Naive thymus-derived CD4-positive, alpha-beta T cell (primary cell): ENCODE measurements at places on chromosomes 3 and 15.

DNA sequence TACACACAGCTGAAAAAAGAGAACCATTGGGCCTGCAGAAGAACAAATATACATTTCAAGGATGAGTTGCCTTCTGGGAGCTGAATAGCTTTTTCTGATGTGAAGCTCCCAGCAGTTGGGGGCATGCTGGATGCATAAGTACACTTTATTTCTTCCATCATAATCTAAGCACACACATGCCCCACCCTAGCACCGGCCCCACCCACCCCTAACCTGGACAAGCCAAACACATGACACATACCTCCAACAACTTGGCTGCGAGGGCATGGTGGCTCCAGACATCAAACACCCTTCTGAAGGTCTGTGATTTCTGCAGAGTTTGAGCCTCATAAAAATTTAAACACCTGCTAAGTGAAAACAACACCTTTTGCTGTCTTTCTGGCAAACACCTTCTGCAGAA, 307.2 kb upstream of the TRIM42 start:
- no peaks in the 10 kb centered on the region for H3K36me3 ChIP-seq
- no peak overlapping the region for H3K4me3 ChIP-seq
- H3K27ac ChIP-seq = no peak overlapping the region
- no peaks in the 10 kb centered on the region for H3K27me3 ChIP-seq
- H3K4me1 ChIP-seq = no peaks in the 10 kb centered on the region

DNA sequence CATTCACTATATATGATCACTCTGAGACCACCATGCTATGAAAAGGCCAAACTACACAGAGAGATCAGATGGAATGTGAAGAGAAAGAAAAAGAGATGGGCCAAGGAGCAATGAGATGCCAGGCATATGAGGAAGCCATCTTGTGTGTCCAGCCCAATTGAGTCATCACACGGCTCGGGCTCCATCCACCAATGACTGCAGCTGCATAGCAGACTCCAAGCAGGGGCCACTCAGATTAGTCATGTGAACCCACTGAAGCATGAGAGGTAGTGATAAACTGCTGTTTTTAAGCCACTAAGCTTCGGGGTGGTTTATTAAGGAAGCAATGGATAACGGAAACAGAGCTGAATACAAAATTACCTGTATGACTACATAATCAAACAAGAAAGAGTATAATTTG, 185.9 kb downstream of the SUCLG2 start:
- H3K4me3 ChIP-seq = no peak overlapping the region
- no peak for DNase-seq
- H3K36me3 ChIP-seq = no peaks in the 10 kb centered on the region
- no peaks in the 10 kb centered on the region for H3K4me1 ChIP-seq
- no peaks in the 10 kb centered on the region for H3K27me3 ChIP-seq

GRCh38 chr3:178120367-178120766, 415.9 kb upstream of the KCNMB2 start:
- H3K4me3 ChIP-seq = no peak overlapping the region
- H3K27me3 ChIP-seq = no peaks in the 10 kb centered on the region
- H3K27ac ChIP-seq = no peak overlapping the region
- DNase-seq = no peak

- H3K4me3 ChIP-seq = no peak overlapping the region
- no peaks in the 10 kb centered on the region for H3K36me3 ChIP-seq
- no peak for DNase-seq
- no peaks in the 10 kb centered on the region for H3K27me3 ChIP-seq
- no peaks in the 10 kb centered on the region for H3K4me1 ChIP-seq
- H3K27ac ChIP-seq = no peak overlapping the region
These were observed 42.2 kb downstream of the C3orf38 start for GRCh38 chr3:88191872-88192409.
